ENCODE measurements at places on chromosomes 3 and 15.

GRCh38 chr3:134992180-134992579 is 197.1 kb downstream of the EPHB1 start:
- DNase-seq: no peak

- DNase-seq: peak; percentile 86
These were observed at the start of gene BSN for GRCh38 chr3:49553692-49554632. BSN (plus strand) TSS chr3:49554477; CDS start chr3:49554603, 126 bp downstream.

DNA sequence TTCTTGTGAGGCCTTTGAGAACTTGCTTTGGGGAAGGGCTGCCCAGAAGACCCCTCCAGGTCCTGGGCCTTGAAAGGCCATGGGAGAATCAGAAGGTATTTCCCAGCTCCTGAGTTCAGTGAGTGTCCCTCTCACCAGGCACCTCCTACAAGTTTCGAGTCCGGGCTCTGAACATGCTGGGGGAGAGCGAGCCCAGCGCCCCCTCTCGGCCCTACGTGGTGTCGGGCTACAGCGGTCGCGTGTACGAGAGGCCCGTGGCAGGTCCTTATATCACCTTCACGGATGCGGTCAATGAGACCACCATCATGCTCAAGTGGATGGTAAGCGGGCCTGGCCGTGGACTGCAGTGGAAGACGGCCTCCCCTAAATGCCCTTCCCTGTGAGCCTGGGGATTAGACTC is 68.3 kb downstream of the BOC start:
- DNase-seq: no peak

DNA sequence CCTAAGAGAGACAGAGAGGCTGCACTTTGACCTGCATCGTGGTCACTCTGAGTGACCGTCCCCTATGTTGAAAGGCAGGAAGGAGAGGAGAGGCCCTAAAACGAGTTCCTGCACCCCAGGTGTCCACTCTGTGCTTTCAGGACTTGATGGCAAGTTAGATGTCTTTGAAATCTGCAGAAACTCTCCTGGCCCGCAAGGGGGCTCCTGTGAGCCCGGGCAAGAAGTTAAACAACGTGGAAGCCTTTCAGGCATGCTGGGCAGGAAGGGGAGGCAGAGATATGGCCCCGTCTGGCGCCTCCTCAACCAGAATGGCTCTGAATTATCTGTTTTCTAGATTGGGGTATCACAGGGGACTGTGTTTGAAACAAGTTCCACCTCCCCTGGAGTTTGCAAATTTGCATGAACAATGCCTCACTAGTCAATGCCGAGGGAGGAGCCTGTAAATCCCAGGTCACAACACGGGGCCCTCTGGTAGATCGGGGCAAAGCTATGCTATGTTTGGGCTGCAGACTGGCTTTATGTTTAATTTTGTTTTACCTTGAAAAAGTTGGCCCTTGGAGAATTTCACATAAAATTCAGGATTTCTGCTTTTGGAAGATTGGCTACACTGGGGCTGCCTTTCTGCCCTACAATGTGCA is 9.8 kb downstream of the CTXND1 start:
- DNase-seq: peak; percentile 28

DNA sequence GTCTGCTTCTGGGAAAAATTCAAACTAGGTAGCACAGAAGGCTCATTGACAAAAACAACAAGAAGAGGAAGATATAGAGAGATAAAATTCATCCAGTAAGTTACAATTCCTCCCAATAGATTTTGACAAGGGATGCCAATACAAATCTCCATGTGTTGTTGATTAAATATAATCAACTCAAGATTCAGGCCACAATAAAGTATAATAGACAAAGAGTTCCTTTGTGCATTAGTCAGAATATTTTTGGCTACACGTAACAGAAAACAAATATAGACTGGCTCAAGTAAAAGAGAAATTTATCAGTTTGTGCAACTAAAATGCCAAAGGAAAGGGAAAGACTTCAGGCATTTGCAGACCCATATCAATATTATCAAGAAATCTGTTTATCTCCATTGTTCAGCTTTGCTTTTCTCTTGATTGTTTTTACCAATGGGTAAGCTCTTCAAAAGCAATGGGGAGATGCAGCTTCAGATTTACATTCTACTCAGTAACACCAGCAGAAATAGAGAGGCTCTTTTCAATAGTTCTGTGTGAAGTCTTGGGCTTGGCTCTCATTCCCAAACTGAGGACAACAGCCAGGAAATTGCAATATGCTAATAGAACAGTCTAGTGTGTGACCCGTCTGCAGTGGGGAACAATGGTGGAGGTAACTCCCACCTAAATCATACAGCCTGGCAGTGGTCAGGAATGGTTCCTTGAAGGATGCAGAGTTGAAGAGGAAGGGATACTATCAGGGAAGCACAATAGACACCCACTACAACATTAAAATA is 77.6 kb upstream of the PROK2 start:
- no peak for DNase-seq

GRCh38 chr15:100753503-100753902 is 126.1 kb upstream of the ALDH1A3 start:
- no peak for DNase-seq

DNA sequence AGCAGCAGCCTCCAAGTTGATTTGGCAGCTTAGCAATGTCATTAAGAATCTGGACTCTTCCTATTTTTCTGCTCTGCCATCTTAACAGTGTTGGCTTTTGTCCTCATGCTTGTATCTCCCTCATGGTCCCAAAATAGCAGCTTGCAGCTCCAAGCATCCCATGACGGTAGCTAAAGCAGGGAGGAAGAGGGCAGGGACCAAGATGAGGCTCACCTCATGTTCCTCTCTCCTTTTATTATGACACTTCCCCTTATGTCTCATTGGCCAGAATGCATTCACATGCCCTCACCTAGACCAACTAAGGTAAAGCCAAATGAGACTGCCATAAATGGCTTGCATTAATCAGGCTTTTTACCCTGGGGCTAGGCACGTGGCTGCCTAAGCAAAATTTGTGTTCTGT is 382.4 kb downstream of the SHQ1 start:
- no peak for DNase-seq

GRCh38 chr15:57395292-57395691 is 19.0 kb downstream of the CGNL1 start:
- DNase-seq: peak; percentile 97

DNA sequence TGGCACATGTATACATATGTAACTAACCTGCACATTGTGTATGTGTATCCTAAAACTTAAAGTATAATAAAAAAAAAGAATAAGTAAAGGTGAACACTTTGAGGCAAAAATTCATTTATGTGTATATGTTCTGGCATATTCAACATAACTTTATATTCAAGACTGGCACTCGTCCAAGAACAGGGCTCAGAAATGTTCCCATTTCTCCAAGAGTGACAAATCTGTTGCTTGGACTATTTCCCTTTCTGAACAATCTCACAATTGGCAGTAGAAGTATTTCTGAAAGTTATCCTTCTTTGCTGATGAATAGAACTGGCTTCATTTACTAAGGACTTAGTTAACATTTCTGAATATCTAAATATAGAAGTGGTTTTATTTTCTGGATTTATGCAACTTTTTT is 212.8 kb downstream of the ADAMTSL3 start:
- no peak for DNase-seq

GRCh38 chr15:70879401-70879800 is 12.8 kb downstream of the THAP10 start:
- DNase-seq: no peak

- DNase-seq: no peak
These were observed 415.7 kb upstream of the ROBO2 start for GRCh38 chr3:76624164-76624563.

DNA sequence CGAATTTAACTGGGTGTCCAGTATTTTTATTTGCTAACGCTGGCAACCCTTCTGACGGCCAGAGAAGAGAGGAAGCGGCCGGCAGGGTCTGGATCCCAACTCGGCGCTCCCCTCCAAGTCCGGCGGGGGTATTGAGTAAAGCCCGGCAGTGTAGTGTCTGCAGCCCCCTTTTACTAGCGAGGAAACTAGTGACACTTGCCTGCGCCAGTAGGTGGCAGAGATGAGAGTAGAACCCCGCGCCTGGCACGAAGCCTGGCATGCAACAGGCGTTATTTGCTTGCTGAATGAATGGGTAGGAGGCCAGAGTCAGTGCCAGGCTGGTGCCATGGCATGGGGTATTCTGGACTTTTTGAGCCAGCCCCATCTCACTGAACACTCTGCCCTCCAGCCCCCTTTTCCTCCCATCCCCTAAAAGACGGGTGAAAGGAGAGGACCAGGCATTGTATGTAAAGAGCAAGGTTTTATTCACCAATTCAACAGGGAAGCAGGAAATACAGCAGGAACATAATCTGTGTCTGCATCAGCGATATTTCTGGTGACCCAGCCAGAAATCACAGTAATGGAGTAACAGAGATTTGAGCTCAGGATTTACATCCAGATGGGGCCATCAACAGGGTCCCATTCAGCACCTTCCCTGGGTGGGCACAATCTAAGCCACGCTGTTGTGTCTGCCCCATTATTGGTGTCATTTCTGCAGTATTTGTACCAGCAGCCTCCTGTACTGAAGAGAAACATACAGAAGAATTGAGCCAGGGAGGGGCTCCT is 788 bp upstream of the WDR73 start:
- peak; percentile 83 for DNase-seq

GRCh38 chr15:89104172-89104564 is 15.9 kb downstream of the ABHD2 start:
- DNase-seq: peak; percentile 33

DNA sequence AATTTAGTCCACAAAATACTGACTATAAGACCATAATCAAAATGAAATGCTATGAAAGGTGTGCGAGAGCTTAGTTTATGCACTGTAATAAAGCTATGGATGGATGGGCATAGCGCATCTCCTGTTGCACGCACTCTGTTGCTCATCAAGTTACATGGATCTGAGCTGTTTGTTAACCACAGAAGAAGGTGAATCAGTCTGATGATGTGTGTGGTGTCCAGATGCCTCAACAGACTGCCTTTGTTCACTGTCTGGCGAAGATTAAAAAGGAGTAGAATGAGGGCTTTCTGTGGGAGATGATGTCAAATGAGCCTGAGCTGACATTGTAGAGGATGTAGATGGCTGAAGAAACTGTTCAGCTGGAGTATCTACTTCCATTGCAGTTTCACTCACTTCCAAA is 36.1 kb downstream of the NSMCE3 start:
- peak; percentile 69 for DNase-seq

- no peak for DNase-seq
These were observed 120.5 kb downstream of the PDZRN3 start for GRCh38 chr3:73504239-73504638.

DNA sequence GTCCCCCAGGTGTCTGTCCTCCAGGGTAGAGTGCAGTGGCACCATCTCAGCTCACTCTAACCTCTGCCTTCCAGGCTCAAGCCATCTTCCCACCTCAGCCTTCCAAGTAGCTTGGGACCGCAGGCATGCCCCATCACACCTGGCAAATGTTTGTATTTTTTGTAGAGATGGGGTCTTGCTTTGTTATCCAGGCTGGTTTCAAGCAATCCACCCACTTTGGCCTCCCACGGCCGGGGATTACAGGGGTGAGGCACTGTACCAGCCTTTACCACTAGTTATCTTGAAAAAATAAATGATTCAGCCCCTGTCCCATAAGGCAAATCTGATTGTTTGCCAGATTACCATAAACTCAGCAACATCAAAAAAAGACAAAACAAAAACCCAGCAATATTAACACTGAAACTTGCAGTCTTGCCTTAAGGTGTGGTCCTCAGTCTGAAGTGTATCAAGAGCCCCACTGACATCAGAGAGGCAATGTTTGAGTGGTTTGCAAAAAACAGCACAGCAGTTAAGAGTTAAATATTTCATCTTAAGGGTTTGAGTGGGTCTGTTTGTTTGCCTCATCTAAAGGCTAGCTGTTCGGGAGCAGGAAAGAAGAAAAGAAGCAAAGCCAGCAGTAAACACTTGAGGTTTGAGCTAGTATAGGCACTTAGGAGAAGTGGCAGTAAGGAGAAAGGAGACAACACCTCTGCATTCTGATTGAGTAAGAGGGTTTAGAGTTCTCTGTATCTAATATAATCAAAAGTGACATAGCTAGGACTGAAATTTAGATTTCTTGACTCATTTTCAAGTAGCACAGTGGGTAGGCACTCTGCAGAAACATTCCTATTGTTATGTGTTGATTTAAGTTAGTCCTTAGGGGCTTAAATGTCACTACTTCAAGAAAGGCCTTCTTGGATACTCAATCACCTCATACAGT is 26.3 kb upstream of the EDEM1 start:
- DNase-seq: no peak

GRCh38 chr15:63221346-63221745 is 31.9 kb downstream of the RAB8B start:
- DNase-seq: no peak

GRCh38 chr15:63764124-63764803 is 69.5 kb downstream of the HERC1 start:
- no peak for DNase-seq

DNA sequence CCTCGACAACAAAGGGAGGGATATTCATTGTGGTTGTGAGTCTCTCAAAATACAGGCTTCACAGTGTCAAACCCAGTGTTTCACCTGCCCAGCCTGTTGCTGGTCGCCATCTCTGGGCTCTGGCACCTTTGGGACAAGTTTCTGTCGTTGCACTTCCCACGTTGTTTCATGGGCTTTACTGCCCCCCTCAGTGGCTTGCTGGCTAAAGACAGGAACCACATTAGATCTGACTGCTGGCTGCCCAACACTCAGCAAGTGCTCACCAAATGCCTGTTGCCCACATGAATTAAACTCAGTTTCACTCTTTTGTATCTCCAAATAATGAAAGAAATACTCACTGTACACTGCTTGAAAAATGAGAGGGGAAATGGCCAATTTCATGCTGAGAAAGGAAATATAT is 27.6 kb downstream of the FOXL2 start:
- no peak for DNase-seq

DNA sequence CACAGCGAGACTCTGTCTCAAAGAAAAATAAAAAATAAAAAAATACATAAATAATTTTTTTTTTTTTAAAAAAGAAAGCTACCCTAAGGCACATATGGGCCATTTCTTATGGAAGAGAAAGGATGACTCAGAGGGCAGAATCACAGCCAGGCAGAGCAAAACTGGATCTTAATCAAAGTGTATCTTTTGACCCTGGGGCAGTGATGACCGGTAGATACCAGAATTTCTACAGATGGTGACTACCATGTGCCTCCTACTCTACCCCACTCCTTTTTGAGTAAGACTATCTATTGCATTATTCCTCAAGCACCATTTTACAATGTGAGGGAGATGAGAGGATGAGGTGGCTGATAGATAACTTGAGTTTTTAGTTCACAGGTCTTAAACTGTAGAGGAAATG is 26.0 kb downstream of the TARS3 start:
- DNase-seq: no peak

DNA sequence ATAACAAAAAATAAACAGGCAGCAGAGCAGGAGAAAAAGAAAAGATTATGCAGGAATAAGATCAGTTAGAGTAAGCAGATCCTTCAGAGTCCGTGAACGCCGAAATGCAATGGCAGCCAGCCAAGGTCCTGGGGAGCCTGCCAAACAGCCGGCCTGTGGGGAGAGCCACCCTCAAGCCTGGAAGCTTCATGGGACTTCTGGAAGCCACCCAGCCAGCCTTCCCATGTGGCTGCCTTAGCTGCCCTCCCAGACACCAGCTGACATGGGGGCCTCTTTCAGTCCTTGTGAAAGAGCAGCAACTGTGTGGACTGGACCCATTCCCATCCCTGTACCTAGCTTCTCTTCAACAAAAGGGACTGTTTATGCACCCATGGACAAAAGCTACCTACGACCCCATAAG is 64.9 kb upstream of the RAD18 start:
- DNase-seq: no peak

GRCh38 chr3:171792531-171792930 is 17.8 kb downstream of the PLD1 start:
- no peak for DNase-seq

- no peak for DNase-seq
These were observed 733.8 kb upstream of the ALCAM start for GRCh38 chr3:104632947-104633346.
